ENCODE measurements at places on chromosomes 2 and 18.

- DNase-seq, result no peak
These were observed 2.4 kb upstream of the INO80C start for GRCh38 chr18:35500113-35500512.

GRCh38 chr18:50218432-50219197, 23.7 kb upstream of the MYO5B start:
- DNase-seq, result no peak

- DNase-seq, result no peak
These were observed at the start of gene FBXO41 for GRCh38 chr2:73284296-73285158. Gene FBXO41, minus strand, starts transcription at chr2:73284478. Its CDS starts 14,848 bp downstream, at chr2:73269630.

- no peak for DNase-seq
These were observed 40.3 kb downstream of the COPS8 start for GRCh38 chr2:237125967-237126366.

- no peak for DNase-seq
These were observed 31.7 kb downstream of the UBE2F start for GRCh38 chr2:237998530-237998929.

DNA sequence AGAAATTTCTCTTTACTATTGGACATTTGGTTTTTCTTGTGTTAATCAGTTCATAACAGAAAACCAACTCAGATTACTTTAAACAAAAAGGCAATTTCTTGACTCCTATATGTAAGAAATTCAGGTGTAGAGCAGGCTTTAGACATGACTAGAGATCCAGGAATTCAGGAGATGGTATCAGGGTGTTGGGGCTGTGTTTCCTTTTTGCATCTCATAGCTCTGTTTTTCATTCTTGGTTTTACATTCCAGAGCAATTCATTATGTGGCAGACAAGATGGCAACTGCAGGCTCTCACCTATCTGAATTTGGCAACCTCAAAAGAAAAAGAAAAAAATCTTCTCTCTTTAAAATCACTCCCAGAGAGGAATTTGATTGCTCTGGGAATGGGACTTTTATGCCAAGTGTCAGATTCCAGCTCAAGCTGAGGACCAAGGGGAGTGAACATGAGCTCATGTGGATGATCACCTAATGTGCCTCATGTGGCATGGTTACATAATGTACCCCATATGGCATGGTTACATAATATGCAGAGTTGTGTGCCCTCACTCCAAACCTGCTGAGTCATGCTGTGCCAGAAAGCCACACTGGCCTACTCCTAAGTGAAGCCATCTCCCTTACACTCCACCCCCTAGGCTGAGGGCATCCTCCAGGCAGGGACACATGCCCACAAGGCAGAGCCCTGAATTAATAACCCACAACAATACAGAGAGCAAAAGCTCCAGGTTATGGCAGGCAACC, 282.7 kb downstream of the MBD2 start:
- no peak for DNase-seq

- no peak for DNase-seq
These were observed 104.8 kb downstream of the NOL10 start for GRCh38 chr2:10584843-10585475.

DNA sequence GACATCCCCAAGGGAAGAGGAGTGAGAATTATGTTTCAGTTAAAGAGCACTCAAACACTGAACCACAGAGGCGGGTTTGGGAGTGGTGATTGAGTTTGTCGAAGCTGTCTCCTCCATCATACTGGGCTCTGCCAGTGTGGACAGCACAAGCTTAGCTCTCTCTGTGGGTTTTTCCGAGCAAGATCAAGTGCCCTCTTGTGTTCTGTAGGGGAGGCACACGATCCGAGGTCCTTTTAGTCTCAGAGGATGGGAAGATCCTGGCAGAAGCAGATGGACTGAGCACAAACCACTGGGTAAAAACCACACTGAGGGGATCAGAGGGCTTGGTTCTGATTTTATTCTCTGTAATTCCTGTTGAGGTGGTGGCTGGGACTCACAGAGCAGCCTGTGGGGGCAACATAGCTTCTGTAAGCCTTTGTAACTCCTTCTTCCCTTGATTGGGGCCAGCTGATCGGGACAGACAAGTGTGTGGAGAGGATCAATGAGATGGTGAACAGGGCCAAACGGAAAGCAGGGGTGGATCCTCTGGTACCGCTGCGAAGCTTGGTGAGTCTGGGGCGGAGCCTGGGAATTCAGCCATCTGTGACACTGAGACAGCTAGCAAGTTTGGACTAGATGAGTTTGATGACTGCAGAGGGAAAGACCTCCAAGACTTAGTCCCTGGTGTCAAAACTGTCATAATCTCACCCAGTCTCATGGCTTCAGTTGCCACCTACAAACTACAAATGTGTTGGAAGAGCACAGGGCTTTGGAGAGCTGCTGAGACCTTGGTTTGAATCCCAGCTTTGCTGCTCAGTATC, 2.0 kb downstream of the NAGK start:
- DNase-seq, result no peak

DNA sequence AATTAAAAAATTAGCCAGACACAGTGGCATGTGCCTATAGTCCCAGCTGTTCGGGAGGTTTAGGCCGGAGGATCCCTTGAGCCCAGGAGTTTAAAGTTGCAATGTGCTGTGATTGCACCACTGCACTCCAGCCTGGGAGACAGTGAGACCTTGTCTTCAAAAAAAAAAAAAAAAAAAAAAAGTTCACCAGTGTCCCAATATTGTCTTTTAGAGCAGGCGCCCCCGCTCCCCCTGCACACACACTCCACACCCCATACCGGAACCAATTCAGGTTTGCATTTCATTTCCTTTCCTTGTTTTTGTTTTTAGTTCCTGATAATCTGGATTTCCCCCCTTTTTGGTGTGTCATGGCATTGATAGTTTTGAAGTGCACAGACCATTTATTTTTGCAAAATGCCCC, 10.4 kb downstream of the TMEM87B start:
- DNase-seq, result no peak

- DNase-seq, result no peak
These were observed 20.3 kb upstream of the CYP1B1 start for GRCh38 chr2:38095996-38096861.
